Progenitor cell of endocrine pancreas (in vitro differentiated cells): ENCODE measurements at places on chromosomes 4 and X. TPM values are rescaled to one million over a fixed set of nuclear protein-coding genes. Genes with fewer than 3 reads are reported as not detected.

DNA sequence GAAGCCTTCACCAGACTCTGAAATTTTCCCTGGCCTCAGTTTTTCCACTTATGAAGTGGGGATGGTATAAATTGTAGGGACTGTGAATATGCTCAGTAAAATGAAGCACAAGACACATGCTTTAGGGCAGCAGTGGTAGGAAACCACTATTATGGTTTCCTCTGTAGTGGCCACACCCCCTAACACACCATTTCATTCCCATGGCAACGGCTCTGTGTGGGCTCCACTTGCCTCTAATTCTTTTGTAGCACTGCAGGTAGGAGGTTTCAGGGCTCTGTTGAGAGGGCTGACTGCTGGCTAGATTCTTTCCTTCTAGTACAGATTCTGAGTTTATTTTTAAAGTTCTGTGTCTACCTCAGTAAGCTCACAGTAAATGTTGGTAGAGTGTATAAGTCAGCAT, 3.5 kb upstream of the VMA21 start:
- H3K27me3 ChIP-seq: no peaks in the 10 kb centered on the region
- peaks cover 12% of the 10 kb centered on the region for H3K4me1 ChIP-seq
- H3K36me3 ChIP-seq: no peaks in the 10 kb centered on the region
- DNase-seq: no peak
- no peak overlapping the region for H3K4me3 ChIP-seq

The EDNRA gene
- total RNA-seq: 12.2 and 13.3 TPM in 2 replicates

DNA sequence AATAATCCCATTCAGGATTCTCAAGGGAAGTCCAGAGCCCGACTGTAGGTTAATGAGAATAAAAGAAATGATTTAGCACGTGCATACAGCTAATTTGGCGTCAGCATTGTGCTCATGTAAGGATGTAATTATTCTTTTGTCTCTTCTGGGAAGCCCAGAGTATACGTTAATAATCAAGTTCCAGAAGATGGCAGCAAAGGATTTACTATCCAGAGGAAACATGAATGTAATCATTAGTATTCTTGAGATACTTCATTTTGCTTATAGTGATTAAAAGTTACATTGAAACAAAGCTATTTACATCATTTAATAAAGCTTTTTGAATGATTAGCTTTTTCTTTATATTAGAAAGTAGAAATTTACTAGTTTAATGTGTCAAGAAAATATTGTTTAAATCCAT, 27.1 kb upstream of the MAP9 start:
- no peaks in the 10 kb centered on the region for H3K27me3 ChIP-seq
- H3K36me3 ChIP-seq: no peaks in the 10 kb centered on the region
- H3K4me3 ChIP-seq: no peak overlapping the region
- DNase-seq: no peak
- H3K27ac ChIP-seq: no peak overlapping the region
- peaks cover 20% of the 10 kb centered on the region for H3K4me1 ChIP-seq

GRCh38 chrX:104325213-104325585, 70.5 kb upstream of the ESX1 start:
- H3K27ac ChIP-seq: no peak overlapping the region
- peaks cover 12% of the 10 kb centered on the region for H3K27me3 ChIP-seq
- H3K36me3 ChIP-seq: no peaks in the 10 kb centered on the region
- no peak for DNase-seq

DNA sequence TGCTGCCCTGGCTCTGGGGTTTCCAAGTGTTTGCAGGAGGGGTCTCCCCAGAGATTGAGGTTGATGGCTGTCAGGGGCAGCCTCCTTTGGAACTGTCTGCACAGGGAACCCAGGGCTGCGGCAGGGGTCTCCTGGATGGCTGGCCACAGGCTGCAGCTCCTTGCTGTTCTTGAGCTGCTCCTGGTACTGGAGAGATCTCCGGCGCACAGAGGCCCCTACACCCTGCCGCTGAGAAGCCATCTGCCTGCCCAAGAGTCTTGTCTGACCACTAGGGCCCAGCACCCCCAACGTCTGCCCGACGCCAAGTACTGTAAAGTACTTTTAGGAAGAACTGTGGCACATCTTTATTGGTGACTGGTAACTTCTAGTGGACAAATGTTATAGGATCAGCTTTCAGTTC, 13.5 kb downstream of the STIM2 start:
- H3K36me3 ChIP-seq: peaks cover 10% of the 10 kb centered on the region
- no peak for DNase-seq
- no peaks in the 10 kb centered on the region for H3K27me3 ChIP-seq
- peaks cover 7% of the 10 kb centered on the region for H3K4me1 ChIP-seq
- H3K4me3 ChIP-seq: no peak overlapping the region
- H3K27ac ChIP-seq: no peak overlapping the region
